Mesothelial cell of epicardium (in vitro differentiated cells): ENCODE measurements at places on chromosomes 12 and 14. TPM values are rescaled to one million over a fixed set of nuclear protein-coding genes. Genes with fewer than 3 reads are reported as not detected.

Gene PALS1
- total RNA-seq, result 36.5 to 43.0 TPM (median 39.7 TPM) in 3 replicates

GRCh38 chr12:26821212-26821701 is 11.7 kb downstream of the ITPR2 start:
- DNase-seq, result no peak

DNA sequence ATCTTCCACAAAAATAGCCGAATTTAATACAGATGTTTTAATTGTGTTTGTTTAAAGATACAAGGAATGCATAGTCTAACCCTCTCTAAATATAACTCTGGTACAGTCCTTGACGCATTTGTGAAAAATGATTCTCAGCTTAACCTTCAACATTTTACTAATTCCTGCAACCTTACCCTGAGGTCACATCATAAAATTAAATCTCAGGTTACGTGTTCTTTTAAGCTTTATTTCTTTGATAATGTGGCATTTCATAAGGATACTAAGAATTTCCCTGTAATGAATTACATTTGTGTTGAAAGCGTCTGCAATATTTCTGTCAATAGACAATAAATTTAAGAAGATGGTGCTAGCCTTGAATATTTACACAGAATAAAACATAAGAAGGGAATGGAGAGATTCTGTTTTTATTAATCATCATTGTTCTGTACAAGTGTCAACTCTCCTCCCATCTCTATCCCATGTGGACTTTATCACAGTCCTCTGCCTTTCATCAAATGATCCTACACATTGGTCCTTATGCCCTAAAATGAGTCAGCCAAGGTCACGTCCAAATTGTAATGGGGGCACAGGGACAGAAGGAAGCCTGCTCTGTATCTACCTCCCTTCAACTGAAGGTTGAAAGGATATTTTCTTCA is 769.3 kb upstream of the FLRT2 start:
- DNase-seq, result no peak

Gene GDF3
- total RNA-seq, result not detected in 3 replicates
